ENCODE measurements at places on chromosomes 12 and 14. TPM values are rescaled to one million over a fixed set of nuclear protein-coding genes. Genes with fewer than 3 reads are reported as not detected.
A peak's percentile ranks its signal among the peaks of the same experiment; 100 is the strongest.

DNA sequence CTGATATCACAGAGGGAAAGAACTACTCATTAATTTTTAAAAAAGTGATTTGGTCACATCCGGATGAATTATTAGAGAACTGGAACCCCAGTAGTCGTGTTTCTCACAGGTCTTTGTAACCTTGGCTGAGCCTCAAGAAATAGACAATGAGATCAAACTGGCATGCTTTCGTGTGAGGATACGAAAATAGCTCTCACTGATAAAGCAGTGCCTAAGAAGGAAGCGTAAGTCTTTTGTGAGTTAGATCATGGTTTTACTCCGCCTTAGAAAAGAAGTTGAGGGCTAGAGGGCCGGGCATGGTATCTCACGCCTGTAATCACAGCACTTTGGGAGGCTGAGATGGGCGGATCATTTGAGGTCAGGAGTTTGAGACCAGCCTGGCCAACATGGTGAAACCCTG lies 33.8 kb upstream of the GALNT16 start:
- no peak for DNase-seq

- no peak for DNase-seq
Observed at GRCh38 chr12:56878010-56878339, 56.2 kb downstream of the SDR9C7 start.

The DIO3 gene
- not detected for total RNA-seq

The KRT6C gene
- not detected for total RNA-seq

- no peak for DNase-seq
Observed at GRCh38 chr12:12997734-12998133, 2.3 kb downstream of the HEBP1 start.

DNA sequence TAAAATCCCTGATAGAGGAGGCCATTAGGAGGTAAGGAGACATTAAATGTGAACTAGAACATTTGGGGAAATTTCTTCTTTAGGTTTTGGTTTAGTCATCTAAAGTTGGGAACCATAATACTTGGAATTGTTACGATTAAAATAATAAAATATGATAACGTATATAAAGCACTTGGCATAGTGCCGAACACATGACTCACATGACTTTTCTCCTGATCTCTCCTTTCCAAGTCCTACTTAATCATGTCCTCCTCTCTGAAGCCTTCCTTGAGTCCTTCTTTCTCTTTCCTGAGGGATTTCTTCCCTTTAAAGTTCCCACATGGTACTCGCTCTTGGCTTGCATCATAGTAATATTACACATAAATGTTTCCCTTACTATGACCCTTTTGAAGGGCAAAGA lies 20.0 kb downstream of the BEST3 start:
- no peak for DNase-seq

DNA sequence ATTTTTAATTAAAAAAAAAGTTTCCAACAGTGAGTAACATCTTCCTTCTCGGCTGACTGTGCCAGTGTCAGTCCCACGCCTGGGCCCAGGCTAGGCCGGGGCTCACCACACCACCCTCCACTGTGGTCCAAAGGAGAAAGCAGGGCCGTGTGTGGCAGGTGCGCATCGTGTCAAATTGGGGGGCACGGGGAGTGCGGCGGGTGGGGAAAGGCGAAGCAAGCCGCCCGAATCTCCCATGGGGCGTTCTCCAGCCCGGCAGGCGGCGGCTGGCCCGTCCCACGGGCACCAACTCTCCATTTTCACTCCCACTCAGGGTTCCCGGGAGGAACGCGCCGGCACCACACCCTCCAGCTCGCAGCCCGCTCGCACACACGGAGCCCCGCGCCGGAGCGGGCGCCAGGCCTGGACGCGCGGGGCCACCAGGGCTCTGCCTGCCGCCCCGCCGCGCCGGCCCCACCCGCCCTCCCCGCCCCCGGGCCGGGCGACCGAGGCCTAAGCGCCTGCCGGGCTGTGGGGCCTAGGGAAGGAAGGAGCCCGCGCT lies 604 bp downstream of the EEA1 start:
- peak; percentile 30 for DNase-seq

DNA sequence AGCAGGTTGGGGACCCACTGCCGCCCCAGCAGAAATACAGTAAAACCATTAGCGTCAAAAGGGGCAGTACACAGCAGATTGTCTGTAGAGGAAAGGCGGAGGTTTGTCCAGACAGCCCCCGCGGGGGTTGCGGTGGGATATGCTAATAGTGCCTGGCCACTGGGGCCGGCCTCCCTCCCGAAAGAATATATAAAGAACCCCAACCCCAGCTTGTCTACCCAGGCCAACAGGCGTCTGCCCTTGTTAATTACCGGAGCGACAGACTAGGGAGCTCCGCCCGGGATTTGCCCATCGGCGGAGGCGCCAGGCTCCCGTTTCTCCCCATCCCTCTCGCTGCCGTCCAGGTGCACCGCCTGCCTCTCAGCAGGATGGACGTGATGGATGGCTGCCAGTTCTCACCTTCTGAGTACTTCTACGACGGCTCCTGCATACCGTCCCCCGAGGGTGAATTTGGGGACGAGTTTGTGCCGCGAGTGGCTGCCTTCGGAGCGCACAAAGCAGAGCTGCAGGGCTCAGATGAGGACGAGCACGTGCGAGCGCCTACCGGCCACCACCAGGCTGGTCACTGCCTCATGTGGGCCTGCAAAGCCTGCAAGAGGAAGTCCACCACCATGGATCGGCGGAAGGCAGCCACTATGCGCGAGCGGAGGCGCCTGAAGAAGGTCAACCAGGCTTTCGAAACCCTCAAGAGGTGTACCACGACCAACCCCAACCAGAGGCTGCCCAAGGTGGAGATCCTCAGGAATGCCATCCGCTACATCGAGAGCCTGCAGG lies at the start of gene MYF5:
Gene MYF5 (plus strand): TSS at position 217 of the 774 bp plus-strand sequence. CDS start 152 bp downstream, at position 369.
- DNase-seq: no peak

The VPS29 gene
- total RNA-seq: 146 TPM

DNA sequence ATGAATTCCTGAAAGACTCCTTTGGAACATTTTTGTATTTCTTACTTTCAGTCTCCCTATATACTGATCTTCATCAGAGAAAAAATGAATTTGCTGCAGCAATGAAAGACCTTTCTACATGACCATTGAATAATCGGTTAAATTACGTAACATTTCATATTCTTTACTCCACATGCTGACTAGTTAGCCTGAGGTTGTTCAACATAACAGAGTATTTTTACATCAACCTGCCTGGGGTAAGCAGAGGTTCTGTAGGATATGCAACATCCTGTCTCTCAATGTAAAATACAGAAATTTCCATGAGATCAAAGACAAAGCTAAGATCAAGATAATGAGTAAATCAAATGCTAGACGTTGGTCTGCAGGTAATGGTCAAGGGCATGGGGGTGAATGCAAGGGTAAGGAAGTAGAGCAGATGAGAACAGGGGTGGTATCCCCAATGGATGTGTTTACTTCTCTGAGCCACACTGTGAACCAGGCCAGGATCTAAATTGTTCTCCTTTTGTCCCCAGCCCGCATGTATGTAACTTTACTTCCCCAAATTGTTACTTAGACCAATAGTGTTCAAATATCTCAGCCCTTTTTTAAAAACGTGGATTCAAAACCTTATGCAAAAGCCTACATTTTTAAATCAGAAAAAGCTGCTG lies 45.4 kb downstream of the DUSP6 start:
- DNase-seq: no peak

DNA sequence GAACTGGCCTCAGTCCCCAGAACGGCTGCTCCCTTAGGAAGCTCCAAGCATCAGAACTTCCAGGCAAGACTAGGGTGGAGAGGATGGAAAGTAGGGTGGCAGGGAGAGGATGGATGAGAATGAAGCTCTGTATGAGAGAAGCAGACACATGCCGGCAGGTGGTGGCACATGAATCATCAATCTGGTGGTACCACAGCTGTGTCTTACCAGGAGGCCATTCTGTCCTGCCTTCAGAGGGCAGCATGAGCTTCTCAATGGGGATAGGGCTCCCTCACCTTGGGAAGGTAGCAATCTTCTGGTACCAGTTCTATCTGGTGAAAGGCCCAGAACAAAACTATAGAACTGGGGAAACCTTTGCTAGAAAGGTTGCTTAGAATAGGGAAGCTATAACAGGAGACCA lies 55.4 kb upstream of the PYGL start:
- DNase-seq: peak; percentile 46

The TFCP2 gene
- 6.8 TPM for total RNA-seq

The SAMD15 gene
- 1.4 TPM for total RNA-seq

The TSPAN9 gene
- 15.3 TPM for total RNA-seq

The PITPNM2 gene
- total RNA-seq: 2.9 TPM

The FZD10 gene
- not detected for total RNA-seq

- DNase-seq: peak; percentile 66
Observed at GRCh38 chr14:23009939-23010726, at the start of gene C14orf93. Gene C14orf93, minus strand, starts transcription at chr14:23010143. Its CDS starts 11,120 bp downstream, at chr14:22999023.

DNA sequence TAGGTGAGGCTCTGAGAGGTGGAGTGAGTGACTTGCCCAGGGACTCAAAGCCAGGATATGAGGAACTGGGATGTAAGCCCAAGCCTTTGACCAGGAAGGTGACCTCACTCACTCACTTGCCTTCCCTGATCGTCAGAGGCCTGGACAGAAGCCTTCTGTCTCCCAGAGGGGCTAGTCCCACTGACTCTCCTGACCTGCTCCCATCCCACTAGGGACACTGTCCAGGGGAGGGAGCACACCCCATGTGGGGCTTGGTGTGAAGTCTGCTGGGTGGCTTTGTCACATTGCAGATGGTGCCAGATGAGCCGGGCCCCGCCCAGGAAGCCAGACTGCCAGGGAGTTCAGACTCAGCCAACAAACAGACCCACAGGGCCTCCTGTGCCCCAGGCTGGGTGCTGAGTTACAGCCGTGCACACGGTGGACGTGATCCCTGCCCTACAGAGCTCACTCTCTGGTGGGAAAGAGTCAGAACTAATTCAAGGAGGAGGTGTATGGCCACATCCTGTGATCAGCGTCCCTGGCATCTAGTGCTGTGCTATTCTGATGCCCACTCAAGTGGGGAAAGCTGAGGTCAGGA lies 28.3 kb downstream of the MMAB start:
- DNase-seq: peak; percentile 89

The RD3L gene
- not detected for total RNA-seq

DNA sequence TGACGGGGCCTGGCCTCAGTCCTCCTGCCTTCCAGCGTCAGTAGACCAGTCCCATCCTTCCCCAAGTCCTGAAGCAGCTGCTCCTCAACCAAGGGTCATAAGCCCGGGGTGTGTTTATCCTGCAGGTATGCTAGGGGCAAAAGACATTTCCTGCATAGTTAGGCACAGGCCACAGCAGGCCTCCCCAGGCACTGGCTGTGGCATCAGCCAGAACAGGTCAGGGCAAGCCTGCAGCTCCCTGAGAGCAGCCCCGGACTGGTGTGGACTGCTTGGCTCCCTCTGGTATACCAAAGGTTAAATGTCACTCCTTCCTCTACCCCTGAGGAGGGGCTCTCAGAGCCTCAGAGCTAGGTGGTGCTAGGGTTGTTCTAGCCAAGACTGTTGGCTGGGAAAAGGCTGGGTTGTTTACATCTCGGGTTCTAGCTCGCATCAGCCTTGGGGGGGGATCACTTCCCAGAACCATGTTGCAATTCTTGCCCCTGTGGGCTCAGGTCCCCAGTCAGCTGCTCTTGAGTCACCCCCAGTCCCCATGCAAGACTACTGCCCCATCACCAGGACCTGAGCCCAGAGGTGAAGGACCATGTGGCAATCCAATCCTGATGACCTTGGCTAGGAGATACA lies 2.9 kb downstream of the MMP14 start:
- peak; percentile 7 for DNase-seq

GRCh38 chr12:47155457-47156166 lies 75.9 kb upstream of the AMIGO2 start:
- DNase-seq: peak; percentile 50

The C14orf180 gene
- total RNA-seq: not detected

The GPR68 gene
- total RNA-seq: 0.71 TPM

- DNase-seq: peak; percentile 16
Observed at GRCh38 chr14:64536488-64537245, 3.9 kb upstream of the HSPA2 start.

- no peak for DNase-seq
Observed at GRCh38 chr12:6264402-6265037, 46.0 kb upstream of the PLEKHG6 start.

DNA sequence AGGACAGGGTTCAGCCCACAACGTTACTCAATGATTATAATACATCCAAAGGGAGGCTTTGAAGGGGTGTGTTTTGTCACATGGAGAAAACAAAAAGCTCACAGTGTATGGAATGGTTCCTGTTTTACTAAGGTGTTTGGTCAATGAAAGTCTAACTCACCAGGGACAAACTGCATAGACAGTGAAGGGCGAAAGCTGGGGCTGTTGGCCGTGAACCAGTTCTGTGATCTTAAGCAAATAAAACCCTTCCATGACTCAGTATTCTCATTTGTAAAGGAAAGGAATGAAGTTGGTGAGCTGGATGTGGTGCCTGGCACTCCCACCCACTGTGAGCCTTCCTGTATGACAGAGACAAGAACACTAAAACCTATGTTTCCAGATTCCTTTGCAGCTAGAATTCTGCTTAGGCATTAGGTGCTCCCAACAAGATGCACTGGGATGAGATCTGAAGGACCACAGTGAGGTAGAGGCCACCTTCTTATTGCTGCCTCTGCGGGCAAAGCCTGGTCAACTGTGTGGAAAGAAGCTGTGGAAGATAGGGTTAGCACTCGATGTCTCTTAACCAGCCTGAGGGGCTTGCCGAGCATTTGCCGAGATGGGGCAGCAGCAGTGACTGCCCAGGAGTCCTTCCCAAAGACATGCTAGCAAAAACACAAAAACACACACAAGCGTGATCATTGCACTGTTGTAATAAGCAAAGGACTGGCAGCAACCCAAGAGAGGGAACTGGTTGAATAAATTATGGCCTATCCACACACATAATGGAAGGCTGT lies 48.5 kb downstream of the VCPKMT start:
- DNase-seq: peak; percentile 77

DNA sequence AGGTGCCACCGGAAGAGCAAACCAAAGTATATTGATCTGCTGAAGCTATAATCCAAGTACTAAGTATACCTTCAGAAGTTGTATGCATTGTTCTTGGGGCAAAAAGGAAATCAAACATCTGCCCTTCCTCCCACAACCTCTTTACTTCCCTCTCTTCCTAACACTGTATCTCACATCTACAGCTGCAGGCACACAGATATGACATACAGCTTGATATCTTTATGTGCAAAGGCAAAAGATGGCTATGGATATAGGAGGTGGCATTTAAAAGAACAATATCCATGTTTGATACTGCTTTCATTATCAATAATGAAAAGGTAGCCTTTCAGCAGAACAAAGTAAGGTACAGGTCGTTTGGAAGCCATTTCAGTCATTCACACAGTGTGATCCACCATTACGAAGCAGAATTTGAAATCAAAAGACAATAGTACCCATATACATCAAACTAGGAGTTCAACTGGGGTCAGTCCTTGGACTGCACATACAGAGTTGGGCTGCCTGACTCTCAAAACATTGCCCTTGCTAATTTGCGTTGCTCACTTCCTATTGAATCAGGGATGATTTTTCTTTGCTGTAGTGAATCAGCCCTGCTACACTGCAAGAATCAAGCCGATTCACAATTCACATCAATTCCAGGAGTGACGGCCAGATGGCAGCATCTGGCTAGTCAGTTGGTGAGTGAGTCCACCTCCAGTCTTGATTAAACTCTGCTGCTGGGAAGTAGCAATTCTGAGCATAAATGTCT lies 8.9 kb downstream of the ANG start:
- DNase-seq: peak; percentile 62

The EFS gene
- 0.12 TPM for total RNA-seq

The SPIC gene
- not detected for total RNA-seq

GRCh38 chr14:88194531-88194930 lies 128.5 kb downstream of the KCNK10 start:
- DNase-seq: no peak

All from M059J (cell line).